Iris pigment epithelial cell (primary cell): ENCODE measurements at places on chromosomes 2 and 18.

GRCh38 chr18:35028536-35028935, 12.7 kb upstream of the MAPRE2 start:
- no peak for DNase-seq

GRCh38 chr2:237686659-237687136, 59.3 kb downstream of the LRRFIP1 start:
- DNase-seq: peak; percentile 39

DNA sequence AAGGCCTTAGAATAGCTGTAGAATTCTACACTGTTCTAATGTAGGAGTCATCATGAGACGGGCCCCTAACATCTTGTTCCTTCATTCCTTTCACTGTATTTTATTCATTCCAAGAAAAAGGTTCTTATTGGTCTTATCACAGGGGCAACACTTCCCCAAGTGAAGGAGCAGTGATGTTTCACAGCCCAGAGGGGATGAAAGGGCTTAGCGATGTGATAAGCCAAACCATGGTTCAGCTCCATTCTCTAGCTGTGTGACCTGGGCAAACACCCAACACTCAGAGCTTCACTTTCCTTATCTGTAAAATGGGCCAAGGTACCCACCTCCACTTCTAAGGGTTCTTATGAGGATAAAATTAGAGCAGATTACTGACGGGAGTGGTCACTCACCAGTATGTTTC, 25.4 kb upstream of the HS6ST1 start:
- DNase-seq: no peak

DNA sequence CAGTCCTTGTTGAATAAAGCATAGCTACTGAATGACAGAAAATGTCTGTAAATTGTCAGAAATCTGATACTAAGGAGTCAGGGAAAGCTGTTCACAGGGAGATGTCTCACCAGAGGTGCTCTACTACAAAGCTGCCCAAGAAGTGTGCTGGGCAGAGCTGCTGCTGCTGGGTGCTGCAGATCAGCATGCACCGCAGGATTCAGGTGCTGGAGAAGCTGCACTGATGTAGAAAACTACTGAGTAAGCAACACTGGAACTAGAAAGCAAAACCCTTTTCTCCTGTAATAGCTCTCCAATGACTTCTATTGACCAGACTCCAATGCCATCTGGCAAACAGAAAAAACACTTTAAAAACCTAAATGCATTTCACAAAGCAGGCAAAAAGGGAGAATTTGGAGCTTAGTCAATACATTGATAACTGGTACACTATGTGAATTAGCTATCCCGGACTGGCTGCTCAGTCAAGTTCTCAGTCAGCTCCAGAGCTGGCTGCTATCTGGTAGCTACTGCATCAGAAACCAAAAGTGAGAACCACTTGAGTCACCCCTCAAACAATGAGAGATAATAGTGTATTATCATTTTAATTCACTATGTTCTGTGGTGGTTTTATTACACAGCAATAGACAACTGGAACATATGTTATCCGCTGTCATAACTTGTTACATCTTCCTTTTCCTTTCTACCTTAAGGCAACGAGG, 493.1 kb downstream of the CPS1 start:
- DNase-seq: no peak

DNA sequence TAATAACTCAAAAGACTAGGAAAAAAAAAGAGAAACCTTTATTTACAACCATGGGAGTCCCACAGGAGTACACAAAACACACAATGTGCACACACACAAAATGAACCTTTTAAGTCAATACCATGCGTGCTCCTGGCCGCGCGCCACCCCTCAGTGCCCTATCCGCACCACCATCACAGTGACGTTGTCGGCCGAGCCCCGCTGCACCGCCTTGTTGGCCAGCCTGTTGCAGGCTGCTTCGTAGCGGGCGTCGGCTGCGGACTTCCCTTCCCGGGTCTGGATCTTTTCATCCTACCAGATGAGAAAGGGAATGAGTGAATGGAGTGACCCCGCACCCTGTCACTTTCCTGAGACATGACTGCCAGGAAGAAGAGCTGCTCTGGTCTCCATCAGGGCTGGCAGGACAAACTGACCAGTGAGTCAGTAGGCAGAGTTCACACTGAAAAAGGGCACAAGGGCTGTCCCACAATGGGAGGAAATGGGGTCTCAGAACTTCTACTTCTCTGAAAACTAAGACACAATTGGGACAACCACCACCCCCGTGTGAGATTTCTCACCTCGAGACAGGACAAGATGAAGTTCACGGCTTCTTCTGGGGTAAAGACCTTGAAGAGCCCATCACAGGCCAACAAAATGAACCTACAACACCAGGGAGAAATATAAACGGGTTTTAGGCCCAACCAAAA, 11.8 kb downstream of the ERFE start:
- no peak for DNase-seq

DNA sequence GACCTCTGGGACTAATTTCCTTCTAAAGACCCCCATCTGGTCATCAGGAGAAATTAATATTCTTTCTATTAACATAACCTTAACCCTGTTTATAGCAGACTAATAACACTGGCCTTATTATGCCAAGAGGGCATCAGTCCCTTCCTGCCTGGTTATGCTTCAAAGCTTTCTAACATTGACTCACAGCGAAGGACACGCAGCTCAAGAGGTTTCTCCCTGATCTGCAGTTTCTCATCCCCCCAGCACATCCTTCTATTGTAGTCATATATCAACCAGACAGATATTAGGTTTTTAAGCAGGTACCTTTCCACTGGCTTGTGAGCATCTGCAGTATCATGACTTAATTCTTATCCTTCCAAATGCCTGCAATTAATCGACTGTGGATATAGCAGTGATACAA, 100.0 kb upstream of the CXCR4 start:
- no peak for DNase-seq

GRCh38 chr2:99140056-99140859, 1.2 kb upstream of the C2orf15 start:
- DNase-seq: peak; percentile 15

DNA sequence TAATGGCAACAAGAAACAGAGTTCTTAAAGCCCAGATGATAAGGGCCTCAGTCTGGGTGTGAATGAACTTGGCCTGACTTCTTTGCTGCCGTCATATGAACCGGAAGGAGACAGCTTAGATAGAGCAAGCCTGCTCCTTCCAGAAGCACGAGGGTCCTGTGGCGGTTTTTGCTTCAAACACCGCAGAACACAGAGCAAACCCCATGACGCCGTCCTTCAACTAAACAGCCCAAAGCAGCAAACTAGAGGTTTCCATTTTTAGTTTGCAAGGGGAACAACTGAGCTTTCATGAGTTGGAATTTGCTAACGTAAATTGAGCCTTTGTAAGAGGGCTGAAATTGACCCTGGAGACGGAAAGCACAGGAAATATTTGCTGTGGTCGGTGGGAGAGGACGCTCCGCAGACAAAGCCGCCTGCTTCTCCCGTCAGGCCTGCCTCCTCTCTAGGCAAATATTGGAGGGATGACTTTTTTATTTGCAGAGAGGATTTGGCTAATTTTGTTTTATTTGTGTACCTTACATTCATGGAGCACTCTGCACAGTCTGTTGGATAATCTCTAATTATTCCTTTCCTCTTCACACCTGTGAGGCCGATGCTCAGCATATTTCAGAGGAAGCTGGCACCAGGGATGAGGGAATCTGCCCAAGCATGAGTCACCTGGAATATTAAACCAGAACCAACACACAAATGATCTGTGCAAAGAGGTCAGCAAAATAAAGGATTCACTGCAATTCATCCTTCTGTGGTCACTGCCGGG, 134.0 kb upstream of the NCK2 start:
- no peak for DNase-seq

DNA sequence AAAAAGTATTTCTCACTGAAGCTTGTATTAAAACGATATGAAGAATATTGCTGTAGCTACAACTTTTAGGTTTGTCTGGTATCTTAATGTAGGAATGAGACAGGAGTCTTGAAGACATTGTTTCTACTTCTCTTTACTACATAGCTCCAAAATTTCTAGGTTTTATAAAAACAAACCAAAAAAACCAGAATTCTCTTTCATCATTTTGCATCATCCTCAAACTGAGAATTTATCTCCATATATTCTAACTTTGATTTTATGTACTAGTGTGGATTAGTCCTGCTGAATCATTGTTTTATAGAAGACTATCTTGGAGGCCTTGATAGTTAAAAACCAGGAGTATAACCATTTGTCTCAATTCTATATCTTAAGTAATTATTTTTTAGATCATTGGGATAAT, 100.2 kb downstream of the ICA1L start:
- no peak for DNase-seq
